ENCODE measurements at places on chromosomes 12 and 14.
A peak's percentile ranks its signal among the peaks of the same experiment; 100 is the strongest.

GRCh38 chr14:29796853-29797252 lies 130.8 kb downstream of the PRKD1 start:
- no peak for DNase-seq

- no peak for DNase-seq
Measured at GRCh38 chr14:55715889-55716288, 135.9 kb downstream of the KTN1 start.

DNA sequence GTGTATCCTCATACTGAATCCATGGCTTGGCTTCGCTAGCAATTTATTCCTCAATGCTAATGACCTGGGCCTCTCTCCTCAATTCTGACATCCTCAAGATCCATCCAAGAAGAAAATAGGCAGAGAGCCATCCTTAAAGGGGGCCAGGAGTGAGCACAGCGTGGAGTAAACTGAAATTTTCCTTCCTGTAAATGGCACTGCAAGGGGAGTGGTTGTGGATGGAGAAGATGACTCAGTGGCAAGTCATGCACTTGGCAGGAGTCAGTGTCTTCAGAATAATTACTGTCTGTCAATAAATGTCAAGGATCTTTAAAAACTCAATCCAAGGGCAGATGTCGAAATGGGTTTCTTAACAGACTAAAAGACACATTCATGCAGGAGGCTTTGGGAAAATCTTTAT lies 88.0 kb upstream of the TMEM132C start:
- no peak for DNase-seq

- DNase-seq, result no peak
Measured at GRCh38 chr14:37508503-37508902, 86.5 kb downstream of the FOXA1 start.

GRCh38 chr12:132847363-132848356 lies 19.0 kb upstream of the GOLGA3 start:
- no peak for DNase-seq

DNA sequence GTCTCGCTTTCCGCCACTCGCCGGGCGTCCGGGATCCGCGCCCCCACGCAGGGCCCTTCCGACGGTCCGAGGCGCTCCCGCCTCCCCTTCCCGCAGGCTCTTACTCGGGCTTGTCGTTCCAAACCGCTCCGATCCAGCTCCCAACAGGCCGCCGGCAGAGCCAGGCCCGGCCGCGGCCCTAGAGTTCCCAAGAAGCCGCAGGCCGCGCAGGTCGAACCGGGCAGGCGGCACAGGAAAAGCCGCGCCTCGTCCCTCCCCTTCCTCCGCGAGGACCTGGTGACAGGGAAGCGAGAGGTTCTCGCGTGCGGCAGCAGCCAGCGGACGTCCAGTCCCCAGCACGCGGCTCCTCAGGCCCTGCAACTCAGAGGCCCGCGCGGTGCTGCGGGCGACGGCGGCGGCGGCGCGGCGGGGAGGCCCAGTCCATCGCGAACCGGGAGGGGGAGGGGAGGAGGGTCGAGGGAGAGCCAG lies 272 bp downstream of the HECTD1 start:
- DNase-seq, result no peak

DNA sequence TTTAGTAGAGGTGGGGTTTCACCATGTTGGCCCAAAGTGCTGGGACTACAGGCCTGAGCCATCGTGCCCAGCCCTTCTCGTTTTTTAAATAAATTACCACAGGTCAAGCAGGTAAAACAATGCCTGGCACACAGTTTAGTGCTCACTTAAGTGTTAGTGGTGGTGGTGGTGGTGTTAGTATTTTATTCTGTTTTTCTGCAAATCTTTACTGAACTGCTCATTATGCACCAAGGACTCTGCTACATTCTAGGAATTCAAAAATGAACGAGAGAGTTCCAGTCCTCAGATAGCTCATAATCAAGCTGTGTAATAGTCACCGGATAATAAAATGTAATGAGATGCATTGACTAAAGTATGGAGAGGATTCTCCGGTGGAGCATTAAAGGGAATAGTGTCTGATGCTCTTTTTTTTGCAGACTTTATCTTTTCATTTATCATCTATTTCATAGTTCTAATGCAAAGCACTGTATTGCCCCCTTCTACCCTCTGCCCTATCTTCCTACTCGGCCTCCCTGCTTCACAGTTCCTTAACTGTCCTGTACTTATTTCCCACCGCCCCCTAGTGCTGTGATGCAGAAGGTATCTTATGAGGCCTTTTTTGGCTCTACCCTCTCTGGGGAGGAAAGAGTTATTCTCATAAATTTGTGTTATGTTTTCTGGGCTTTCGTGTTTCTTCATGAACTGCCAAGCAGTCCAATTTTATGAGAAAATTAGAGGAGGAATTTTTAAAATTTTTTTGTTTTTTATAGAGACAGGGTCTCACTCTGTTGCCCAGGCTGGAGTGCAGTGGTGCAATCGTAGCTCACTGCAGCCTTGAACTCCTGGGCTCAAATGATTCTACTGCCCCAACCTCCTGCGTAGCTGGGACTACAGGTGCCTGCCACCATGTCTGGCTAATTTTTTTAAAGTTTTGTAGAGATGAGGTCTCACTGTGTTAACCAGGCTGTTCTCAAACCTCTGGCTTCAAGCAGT lies 1.0 kb downstream of the ITFG2 start:
- DNase-seq, result peak; percentile 60

GRCh38 chr12:67958187-67958586 lies 31.1 kb upstream of the IFNG-AS1 start:
- no peak for DNase-seq

GRCh38 chr12:113299619-113300237 lies 35.2 kb downstream of the SLC8B1 start:
- DNase-seq, result no peak

DNA sequence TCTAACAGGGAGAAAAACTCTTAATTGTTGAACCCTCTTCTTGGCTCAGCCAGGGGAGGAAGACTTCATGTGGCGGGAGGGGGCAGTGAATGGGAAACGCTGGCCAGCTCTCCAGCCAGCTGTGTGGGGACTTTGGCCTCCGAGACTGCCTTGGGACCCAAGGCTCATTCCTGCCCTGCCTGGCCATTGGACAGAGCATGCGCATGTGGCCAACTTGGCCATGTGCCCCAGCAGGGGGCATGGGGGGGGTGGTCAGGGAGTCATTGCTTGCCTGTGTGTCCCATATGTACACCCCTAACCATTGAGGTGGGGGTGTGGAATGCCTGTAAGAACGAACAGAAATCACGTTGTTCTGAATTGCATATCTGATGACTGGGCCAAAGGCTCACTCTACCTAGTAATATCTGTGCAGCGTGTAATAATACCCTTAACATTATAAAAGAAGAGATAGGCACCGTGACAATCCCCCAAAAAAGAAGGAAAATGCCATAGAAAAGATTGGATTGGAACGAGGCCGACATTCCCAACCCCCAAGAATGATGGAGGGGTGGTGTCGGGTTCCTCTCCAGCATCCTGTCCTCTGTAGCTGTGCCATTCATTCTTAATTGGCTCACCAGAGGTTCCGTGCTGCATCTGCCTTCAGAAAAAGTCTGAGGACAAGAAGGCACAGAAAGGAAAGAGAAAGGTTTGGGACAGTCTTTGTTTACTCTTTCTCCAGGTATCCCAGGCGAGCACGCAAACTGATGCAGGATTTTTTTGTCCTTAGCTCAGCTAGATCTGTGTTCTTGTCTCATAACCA lies 3.5 kb upstream of the FAR2 start:
- DNase-seq, result no peak

DNA sequence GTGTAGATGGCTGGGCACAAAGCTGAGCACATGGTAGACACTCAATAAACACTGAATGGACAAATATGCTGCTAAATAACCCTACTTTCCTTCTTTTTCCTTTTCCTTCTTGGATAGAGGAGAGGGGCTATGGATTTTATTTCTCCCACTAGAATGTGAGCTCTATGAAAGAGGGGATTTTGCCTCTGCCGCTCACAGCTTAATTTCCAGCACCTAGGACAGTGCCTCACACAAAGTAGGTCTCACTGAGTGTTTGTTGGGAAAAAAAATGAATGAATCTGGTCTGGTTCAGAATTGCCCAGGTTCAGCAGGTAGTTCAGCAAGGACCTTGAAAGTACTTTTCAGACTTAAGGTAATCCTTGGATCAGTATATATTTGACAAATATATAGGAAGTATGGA lies 65.5 kb downstream of the WSCD2 start:
- no peak for DNase-seq

DNA sequence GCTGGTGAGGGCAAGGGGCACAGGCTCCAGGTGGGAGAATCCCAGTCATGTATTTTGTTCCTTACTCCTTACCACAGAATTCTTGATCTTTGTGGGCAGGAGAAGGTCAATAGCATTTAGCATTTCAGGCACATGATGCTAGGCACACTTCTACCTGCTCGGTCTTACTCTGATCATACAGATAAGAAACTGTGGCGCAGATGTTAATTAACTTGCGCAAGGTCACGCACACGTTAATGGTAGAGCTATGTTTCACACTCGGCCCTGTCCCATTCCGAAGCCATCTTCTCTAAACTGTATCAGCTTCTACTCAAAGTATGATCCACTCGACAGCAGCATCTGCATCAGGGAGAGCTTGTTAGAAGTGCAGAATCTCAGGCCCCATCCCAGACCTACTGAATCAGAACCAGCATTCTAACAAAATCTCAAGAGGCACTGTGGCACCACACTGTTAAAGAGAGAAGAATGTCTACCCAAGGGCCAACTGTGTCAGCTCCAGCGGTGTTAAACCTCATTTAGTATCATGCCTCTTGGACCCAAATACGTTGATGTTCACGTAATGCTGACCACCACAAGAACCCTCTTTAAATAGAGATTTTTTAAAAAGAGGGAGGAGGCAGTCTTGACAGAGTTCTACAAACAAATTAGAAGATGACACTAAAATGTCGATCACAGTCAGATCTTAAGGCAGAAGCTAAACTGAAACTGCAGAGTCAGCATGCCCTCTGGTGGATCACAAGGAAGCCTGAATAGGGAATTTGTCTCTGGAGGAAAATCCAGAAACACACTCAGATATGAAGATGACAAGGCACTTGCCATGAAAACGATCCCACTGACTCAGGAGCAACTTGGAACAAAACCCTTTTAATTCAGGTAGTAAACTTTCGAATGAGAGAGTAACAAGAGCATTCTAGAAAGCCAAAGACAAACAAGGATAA lies 7.3 kb downstream of the STXBP6 start:
- DNase-seq, result no peak

GRCh38 chr14:26104717-26105116 lies 493.1 kb downstream of the NOVA1 start:
- no peak for DNase-seq

DNA sequence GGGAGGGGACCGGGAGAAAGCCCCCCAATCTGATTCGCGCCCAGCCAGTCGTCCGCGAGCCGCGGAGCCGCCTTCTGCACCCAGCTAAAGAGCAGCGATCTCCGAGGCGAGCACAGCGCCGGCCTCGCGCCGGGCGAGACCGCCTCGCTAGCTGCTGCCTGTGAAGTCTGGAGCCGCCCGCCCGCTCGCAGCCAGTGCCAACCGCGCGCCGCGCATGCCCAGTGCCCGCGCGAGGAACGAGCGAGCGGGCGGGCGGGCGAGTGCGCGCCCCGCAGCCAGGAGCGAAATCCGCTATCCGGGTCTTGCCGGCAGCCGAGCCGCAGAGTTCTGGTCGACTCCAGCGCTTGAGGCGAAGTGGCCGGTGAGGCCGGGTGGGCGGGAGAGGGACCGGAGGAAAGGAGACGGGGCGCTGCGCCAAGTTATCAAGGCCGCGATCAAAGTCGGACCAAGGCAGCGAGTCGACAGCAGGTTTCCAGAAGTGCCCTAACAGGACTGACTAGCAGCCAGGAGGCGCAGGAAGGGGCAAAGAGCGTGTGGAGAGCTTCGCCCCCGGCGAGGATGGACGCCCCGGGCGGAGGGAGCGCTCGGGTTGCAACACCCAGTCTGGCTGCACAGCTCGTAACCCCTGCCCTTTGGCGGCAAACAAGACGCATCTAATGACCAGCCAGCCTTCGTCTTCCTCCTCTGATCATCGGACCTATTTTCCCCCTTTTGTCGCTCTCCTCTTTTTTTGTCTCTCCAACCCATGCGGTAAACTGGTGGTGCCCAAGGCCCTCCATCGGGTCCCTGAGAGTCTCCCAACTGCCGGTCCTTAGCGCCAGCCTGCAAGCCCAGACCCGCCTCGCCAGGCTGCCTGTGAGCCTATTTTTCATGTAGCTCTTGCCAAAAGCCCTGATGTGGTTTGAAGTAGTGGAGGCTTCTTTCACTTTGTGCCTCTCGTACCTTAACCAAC lies at the start of gene EPS8:
EPS8 (minus strand) TSS at position 169 of the 952 bp plus-strand sequence. CDS start 106,437 bp downstream, outside the sequence.
- peak; percentile 80 for DNase-seq

- no peak for DNase-seq
Measured at GRCh38 chr12:28618171-28618570, 427.9 kb downstream of the CCDC91 start.

DNA sequence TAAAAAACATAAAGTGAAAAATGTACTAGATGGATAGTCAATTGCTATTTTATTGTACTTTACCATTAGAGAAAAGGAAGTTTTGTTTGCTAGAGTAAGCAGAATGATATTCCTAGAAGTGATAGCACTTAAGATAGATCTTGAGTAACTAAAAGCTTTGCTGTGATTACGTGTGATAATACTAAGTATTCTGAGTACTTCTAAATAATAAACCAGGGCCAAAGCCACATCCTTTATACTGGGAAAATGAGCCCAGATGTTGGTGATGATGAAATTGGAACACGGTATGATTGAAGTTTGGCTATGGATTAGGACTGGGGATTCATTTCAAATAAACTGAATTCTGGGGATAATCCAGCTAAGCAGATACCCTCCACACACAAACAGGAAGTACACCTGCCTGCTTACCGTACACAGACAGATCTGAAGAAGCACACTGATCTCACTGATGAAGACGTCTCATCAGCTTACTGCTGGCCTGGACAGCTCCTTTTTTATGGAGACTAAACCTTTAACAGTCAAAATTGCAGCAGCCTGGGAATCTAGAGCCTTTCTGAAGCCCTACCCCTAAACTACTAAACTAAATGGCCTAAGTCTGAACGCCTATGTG lies 199.8 kb downstream of the LRFN5 start:
- no peak for DNase-seq

GRCh38 chr12:48933664-48934311 lies 8.5 kb upstream of the FKBP11 start:
- no peak for DNase-seq

- peak; percentile 75 for DNase-seq
Measured at GRCh38 chr12:54398995-54399793, 14.7 kb upstream of the ZNF385A start.

DNA sequence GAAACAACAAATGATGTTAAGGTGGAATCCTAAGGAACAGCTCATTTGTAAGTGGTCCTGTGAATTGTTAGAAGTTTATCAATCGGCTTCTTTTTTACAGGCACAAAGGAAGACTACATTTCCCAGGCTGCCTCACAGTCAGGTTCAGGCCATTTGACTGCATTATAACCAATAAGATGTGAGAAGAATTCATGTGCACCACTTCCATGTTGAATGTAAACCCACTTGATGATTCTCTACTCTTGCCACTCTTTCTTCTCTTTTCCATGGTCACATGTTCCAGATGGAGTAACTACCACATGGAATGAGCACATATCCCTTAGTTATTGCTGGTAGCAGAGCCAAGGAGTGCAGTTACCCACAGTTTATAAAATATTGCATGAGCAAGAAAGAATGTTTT lies 67.1 kb upstream of the GZMB start:
- no peak for DNase-seq

DNA sequence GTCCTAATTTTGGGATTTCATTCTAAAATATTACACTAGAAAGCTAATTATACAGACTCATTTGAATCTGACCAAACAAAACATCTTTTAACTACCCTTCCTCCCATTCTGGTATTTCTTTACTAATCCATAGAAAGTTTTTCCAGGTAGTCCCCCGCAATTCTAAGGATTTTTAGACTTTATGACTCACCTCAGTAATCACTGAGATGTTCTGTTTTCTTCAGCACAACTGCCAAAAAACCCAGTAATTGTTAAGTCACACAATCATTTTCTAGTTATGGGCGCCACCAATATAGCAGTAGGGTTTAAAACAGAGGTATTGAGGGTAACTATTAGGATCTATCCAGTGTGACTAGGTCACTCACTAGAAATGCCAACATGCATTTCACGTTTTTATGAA lies 1.6 kb upstream of the ARID4A start:
- DNase-seq, result no peak

Measured in GM19239 (cell line).